ENCODE measurements at places on chromosomes 6 and 20.

GRCh38 chr6:169500688-169501087 lies 201.1 kb downstream of the WDR27 start:
- DNase-seq, result no peak

GRCh38 chr20:17565169-17565845 lies 4.6 kb upstream of the DSTN start:
- no peak for DNase-seq

- DNase-seq, result no peak
Measured at GRCh38 chr6:19754686-19755085, 82.5 kb upstream of the ID4 start.

DNA sequence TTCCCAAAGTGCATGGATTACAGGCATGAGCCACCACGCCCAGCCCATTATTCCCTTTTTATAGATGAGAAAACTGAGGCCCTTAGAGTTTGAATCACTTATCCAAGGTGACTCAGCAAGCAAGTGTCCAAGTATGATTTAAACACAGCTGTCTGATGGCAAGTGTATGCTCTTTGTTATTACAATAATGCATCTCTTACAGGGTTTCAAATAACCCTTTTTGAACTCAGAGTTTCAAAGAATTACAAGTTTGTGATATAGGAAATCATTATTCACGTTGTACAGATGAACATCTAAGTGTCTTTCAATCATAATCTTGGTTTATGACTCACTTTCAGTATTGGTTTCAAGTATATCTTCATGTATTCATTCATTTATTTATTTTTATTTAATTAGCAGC lies 63.0 kb downstream of the CD83 start:
- no peak for DNase-seq

GRCh38 chr20:32978009-32978335 lies 26.3 kb downstream of the SUN5 start:
- DNase-seq, result no peak

- DNase-seq, result no peak
Measured at GRCh38 chr20:58168843-58169242, 59.6 kb downstream of the ANKRD60 start.

DNA sequence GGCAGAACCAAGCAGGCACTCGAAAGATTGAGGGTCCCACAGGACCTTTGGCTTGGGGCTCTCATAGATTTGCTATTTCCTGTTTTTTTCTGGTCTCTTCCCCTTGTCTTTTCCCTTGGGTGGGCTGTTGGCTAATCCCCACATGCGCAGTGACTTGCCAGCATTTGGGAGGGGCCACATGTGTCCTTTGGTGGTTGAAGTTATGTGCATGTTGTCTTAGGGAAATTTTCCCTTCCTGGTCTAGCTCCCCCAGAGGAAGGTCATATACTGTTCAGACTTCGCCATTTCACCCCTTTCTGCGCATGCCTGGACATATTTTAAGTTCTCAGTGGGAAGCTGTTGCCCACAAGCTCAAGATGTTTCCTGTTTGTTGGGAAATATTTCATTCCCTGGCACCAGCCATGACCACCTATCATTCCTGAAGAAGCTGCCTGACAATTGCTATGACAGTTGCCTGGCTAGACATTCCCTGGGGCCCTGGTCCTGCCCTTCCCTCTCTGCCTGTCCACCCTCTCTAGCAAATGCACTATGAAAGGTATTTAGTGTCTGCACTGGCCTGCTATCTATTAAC lies 156.2 kb upstream of the THBS2 start:
- DNase-seq, result no peak

GRCh38 chr6:79607000-79607399 lies 24.1 kb upstream of the SH3BGRL2 start:
- no peak for DNase-seq

GRCh38 chr6:13302751-13303667 lies 25.3 kb downstream of the TBC1D7 start:
- DNase-seq, result peak; percentile 98

Data from H4 (cell line).